ENCODE measurements at places on chromosomes 4 and X.

DNA sequence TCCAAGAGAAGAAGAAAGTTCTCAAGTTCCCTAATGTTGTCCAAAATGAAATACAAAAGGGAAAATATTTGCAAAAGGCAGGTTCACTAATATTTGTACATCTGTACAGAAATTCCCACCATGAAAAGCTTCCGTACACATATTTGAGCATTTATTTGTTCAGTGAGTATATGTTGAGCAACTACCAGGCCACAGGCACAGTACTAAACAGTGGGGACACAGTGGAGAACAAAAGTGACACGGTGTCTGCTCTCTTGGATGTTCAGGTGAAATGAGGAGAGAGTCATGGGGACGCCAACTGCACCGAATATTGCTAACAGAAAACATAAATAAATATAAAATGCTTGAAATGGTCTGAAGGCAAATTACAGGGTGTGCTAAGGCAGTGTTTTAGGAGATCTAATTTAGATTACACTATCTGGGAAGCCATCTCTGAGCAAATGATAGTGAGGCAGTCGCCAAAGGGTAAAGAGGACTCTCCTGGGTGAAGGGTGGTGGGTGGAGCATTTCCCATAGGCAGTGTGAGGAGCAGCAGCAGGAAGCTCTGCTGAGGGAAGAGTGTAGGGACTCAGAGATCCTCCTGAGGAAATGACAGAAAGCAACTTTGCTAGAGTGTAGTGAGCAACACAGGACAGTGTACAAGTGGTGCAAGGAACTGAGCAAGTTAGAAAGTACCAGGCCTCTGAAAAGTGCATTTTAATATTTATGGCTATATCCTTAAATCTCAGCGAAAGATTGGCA, 375.2 kb downstream of the GALNTL6 start:
- DNase-seq: no peak

- no peak for DNase-seq
These were observed 638.3 kb upstream of the GRIA3 start for GRCh38 chrX:122545778-122546177.

DNA sequence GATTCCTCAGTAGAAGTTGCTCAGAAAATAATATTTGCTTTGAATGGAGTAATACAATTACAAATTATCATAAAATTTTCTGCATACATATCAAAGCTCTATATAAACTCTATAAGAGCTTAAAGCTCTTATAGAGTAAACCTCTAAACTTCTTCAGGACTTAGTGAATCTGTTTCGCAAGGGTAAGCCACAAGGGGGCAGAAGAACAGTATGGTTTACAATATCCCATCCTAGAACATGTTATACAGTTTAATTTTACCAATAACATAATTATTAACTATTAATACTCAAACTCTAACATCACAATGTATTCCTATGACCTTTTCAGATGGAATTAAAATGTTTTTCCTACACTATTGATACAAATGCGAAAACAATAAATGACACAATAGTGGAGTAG, 33.8 kb upstream of the SPANXN1 start:
- no peak for DNase-seq

DNA sequence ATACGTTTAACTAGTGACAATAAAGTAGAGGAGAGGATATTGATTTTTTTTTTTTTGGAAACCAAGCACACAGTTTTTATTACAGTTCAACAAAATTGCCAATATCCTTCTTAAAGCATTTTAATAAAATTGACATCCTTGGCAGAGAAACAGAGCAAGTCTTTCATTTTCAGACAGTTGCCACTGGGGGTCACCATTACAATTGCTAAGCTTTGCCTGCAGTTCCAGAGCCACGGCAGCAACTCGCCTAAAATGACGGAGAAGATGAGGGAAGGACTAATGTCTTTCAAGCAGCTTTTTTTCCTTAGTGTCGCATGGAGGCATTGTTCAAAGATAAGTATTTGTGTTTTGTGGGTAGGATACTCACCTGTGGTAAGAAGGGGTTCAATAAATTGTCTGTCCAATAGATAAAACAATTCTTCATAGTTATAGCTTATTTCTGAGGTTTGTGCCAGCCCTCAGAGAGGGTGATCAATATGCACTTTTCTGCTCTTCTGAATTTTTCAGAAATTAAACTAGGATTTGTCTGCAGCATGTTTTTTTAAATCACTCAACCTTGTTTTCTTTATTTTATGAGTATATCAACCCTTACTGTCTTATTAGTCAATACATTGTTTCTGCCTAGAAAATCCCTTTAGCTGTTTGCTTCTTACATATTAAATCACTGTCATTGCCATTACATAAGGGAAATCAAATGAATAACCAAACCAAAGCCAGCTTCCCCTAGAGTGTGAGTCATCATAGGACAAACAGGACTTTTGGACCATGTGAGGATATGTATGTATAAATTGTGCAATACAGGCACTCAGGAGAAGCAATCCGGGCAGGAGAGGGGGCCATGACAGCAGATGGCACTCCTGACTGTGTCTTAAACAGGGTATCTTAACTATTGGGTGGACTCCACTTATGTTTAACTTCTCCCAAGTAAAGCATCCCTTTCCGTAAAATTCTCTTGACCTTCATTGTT, 508.1 kb upstream of the ARX start:
- DNase-seq: no peak

DNA sequence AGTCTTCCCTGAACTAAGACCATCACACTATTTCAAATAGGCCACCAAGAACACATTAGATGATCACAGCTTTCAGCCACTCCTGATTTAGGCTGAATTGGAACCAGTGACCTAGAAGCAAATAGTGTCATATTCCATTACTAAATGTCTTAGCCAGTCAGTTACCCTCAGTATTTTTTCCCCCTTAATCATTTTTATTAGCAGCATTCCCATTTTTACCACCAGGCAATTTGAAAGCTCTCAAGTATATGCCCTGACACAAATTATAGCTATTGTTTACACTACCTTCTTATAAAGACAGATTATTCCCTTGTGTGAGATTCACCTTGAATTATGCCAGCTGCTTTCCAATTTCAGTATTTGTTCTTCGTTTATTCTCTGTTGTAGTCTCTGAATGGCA, 1146.9 kb downstream of the PDHA2 start:
- no peak for DNase-seq

DNA sequence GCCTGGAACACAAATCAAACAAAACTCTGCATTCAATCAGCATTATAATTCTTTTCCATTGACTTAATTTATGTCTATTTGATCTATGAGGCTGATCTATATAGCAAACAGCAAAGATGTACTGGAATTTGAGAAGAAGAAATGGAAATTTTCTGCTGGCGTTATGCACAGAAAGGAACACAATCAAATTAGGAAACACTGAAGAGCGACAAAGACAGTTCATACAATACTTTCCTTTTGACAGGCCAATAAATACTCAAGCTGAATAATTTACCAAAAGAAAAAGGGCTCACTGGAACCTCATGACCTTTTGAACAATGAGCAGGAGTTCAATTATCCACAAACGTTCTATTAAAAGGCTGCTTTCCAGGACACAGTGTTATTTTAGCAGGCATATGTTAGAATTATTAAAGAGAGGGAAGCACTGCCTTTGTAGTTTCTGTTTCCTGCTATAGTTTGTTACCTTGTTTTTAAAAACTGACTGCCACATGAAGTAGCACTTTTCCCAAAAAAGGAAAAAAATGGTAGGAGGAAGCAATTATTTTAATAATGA, 8.1 kb downstream of the PDHA2 start:
- DNase-seq: no peak

GRCh38 chr4:158778712-158779111, 9.9 kb downstream of the FNIP2 start:
- DNase-seq: no peak

- no peak for DNase-seq
These were observed 1371.7 kb downstream of the STIM2 start for GRCh38 chr4:28232376-28232775.

GRCh38 chr4:124738994-124739393, 26.5 kb upstream of the ANKRD50 start:
- DNase-seq: no peak

DNA sequence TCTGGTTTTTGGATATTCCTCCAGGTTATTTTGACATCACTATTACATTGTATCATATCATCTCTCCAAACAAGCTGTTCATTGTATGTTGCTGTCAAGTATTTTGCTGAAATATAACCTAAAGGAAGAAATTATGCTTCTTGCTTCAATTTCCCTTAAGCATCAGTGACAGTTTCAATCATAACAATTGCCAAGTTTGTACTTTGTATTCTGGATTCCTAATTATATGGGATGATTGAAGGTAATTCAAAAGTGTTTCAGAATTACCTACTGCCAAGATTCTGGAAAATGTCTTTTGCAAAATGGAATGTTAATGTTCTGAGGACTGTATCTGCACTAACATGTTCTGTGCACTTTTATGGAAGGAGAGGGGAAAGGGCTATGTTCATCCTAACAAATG, 228.7 kb downstream of the PRDM5 start:
- no peak for DNase-seq

DNA sequence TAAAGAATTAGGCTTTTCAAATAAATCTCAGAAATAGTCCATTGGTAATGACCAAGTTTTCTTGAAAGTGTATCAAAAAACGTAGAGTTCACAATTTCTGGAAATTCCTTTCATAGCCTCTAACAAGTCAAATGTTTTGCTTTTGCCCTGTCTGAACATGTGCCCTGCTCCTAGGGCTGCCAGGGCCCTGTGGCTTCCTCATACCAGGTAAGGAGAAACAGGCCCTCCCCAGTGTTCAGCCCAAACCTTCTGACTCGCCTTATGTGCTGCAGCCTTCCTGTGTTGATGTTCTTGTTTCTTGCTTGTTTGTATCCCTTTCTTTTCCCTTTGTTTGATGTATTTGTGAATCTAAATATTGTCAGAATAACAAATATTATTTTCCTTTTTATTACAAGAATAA, 146.1 kb upstream of the PACRGL start:
- no peak for DNase-seq

DNA sequence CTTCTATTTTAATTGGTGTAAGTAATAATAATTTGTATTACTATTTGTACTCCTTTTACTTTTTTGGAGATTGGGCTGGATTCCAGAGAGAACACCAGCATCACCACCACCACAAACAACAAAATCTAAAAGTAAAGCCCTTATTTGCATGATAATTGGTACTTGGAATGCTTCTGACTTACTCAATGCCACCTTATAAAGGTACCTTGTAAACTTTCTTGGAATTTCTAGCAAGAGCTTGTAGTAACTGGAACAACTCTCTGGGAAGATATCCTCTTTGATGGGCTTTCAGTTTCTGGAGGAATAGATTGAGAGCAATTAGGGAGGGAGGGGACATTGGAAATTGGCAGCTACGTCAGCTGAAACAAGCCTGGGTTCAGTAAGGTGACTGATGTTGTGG, 20.2 kb upstream of the PITX2 start:
- DNase-seq: no peak

- DNase-seq: no peak
These were observed 144.4 kb downstream of the NHS start for GRCh38 chrX:17519358-17519757.

- DNase-seq: no peak
These were observed 85.8 kb downstream of the DCTD start for GRCh38 chr4:182831376-182831775.

GRCh38 chr4:41815473-41815872, 66.9 kb upstream of the PHOX2B start:
- DNase-seq: no peak

DNA sequence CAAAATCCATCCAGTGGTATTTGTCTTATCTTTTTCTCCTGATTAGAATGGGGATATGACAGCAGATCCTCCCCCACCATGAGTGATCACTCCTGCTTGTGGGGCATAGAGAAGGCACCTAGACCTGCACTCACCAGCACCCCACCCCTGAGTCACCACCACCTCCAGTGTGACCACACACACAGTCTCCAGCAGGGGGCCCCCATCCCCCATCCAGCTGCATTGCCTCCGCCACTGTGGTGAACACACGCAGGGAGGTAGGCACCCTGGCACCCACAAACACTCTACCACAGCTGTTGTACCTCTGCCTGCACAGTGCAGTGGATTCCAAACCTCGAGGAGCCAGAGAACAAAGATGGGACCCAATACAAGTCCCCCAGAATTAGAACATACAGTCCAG, 9.0 kb upstream of the MAGEA8 start:
- DNase-seq: no peak

- no peak for DNase-seq
These were observed 990.2 kb downstream of the STPG2 start for GRCh38 chr4:97153042-97153441.

- peak; percentile 45 for DNase-seq
These were observed 84.1 kb downstream of the NHS start for GRCh38 chrX:17459008-17459611.

DNA sequence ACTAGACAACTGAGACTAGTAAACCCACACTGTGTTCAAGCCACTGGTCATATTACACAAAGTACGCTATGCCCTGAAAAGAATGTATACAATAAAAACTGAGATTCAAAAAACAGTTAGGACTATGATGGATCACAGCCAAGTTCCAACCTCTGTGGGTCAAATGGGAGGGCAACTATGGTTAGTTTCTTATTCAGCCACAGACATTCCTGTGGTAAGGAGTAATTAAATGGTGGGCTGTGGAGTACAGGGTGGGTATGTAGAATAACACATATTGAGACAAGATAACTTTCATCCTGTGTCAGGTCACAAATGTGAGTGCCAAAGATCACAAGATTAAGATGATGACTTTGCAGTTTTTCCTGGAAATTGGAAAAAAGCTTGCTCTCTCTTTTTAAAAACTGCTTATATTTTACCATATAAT, 167.2 kb downstream of the NPNT start:
- DNase-seq: peak; percentile 53

GRCh38 chr4:77849278-77849965, 13.2 kb upstream of the MRPL1 start:
- no peak for DNase-seq

DNA sequence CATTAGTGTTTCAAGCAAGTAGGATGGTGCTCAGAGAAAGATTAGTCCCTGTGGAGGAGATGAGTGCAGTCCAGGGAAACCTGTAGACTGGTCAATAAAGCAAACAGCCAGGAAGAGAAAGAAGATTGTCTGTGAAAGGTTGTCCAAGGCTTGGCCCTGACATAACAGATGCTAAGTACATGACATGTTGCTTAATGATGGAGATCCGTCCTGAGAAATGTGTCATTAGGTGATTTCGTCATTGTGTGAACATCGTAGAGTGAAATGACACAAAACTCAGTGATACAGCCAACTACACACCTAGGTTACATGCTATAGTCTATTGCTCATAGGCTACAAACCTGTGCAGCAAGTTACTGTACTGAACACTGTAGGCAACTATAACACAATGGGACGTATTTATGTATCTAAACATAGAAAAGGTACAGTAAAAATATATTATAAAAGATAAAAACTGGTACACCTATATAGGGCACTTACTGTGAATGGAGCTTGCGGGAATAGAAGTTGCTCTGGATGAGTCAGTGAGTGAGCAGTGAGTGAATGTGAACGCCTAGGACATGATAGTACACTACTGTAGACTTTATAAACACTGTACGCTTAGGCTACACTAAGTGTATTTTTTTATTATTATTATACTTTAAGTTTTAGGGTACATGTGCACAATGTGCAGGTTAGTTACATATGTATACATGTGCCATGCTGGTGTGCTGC, 9.0 kb upstream of the PRSS48 start:
- no peak for DNase-seq

GRCh38 chrX:30713061-30713525, 59.9 kb downstream of the GK start:
- peak; percentile 15 for DNase-seq
